ENCODE measurements at places on chromosomes 7 and 10. TPM values are rescaled to one million over a fixed set of nuclear protein-coding genes. Genes with fewer than 3 reads are reported as not detected.

Gene YAE1
- 23.8 TPM for total RNA-seq

- peak overlapping the region; percentile 63 for H3K4me3 ChIP-seq
- H3K36me3 ChIP-seq = no peaks in the 10 kb centered on the region
- H3K27ac ChIP-seq = no peak overlapping the region
Measured at GRCh38 chr7:44309271-44310091, 15.9 kb downstream of the CAMK2B start.

DNA sequence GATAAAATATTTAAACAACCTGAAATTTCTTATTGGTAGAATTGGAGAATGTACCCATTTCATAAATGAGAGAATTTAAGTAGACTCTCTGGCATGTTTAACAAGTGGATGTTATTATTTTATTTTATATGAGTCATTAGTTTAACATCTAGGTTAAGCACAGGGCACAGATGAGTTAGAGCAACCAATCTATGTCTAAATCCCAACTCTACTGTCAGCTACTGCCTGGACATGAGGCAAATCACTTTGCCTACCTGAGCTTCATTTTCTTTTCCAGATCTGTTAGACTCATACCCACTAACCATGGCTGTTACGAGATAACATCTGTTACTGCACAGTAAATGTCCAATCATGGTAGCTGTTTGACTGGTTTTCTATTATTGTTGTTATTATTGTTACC is 251.1 kb downstream of the INHBA start:
- no peaks in the 10 kb centered on the region for H3K27me3 ChIP-seq
- no peak overlapping the region for H3K4me3 ChIP-seq
- no peaks in the 10 kb centered on the region for H3K36me3 ChIP-seq
- peak; percentile 23 for DNase-seq

Gene VIM
- 11,254 TPM for total RNA-seq

Gene NHLRC2
- 25.2 TPM for total RNA-seq

GRCh38 chr7:69953136-69954067 is 355.1 kb downstream of the AUTS2 start:
- no peaks in the 10 kb centered on the region for H3K36me3 ChIP-seq
- H3K4me1 ChIP-seq = no peaks in the 10 kb centered on the region
- no peak overlapping the region for H3K4me3 ChIP-seq
- DNase-seq = no peak
- H3K27ac ChIP-seq = no peak overlapping the region

Gene CALCR
- total RNA-seq = not detected
